ENCODE measurements at places on chromosomes 7 and 10.
A peak's percentile ranks its signal among the peaks of the same experiment; 100 is the strongest.

DNA sequence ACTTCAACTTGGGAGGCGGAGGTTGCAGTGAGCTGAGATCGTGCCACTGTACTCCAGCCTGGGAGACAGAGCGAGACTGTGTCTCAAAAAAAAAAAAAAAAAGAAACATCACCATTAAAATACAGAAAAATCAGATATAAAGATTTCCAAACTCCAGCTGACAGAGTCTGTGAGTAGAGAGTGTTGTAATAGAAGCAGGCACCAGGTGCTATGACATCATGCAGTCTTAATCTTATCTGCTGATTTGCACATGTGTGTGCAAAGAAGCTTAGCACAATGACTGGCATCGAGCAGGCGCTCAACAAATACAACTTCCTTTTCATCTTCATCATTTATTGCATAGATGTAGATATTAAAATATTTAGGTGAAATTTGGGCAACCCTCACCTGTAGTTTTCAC lies 92.2 kb downstream of the PRKCQ start:
- DNase-seq: no peak

- DNase-seq: no peak
These were observed 920 bp downstream of the PRLHR start for GRCh38 chr10:118594392-118595063.

GRCh38 chr10:108352771-108353170 lies 1188.3 kb upstream of the SORCS1 start:
- no peak for DNase-seq

GRCh38 chr10:59627366-59628018 lies 82.2 kb downstream of the SLC16A9 start:
- DNase-seq: no peak

DNA sequence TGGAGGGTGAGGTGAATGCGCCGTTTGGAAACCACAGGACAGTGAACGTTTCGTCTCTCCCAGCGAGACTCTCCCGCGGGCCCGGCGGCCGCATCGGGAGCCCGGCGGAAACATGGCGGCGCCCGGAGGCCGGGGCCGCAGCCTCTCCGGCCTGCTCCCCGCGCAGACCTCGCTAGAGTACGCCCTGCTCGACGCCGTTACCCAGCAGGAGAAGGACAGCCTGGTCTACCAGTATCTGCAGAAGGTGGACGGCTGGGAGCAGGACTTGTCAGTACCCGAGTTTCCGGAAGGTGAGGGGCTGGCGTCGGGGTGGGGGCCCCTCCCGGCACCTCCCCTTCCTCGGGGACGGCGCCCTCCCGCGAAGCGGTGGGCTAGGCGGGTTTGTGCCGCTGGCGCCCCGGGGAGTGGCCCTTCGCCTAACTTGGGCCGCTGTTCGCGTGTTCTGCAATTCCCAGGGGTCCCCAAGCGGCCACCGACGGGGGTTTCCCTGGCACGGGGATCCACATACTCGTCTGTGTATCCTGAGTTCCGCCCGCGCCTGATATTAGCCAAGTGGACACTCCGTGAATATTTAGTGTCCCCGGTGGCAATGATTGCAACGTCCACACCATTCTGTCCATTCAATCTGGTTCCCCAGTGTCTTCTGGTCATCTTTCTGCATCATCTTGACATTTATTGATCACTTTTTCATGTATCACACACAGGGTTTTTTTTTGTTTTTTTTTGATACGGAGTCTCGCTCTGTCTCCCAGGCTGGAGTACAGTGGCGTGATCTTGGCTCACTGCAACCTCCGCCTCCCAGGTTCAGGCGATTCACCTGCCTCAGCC lies 514 bp downstream of the NHLRC2 start:
- DNase-seq: no peak

GRCh38 chr7:144437370-144438191 lies 34.1 kb upstream of the NOBOX start:
- DNase-seq: peak; percentile 58

DNA sequence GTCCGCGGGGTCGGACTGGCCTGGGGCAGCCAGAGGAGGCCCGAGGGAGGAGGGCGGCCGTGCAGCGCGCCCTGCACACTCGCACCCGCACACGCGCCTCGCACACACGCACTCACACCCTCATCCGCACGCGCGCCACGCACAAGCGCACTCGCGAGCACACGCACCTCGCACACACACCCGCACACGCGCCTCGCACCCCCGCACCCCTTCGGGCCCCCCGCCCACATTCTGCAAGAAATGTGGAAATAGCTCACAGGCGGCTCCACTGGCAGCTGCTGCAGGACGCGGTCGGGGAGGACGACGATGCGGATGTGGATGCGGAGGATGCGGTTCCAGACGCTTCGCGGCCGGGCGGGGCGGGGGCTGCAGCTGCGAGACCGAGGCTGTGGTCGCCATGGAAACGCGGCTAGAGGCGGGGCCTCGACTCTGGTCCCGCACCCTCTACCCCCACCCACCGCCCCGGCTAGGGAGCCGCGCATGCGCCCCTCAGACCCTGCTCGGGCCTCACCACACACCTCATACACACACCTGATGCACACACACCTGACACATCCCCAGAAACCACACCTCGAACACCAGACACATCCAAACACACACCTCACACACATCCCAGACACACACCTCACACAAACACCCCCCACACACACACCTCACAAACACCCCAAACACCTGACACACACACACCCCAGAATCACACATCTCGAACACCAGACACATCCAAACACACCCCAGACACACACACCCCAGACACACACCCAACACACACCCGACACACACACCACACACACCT lies at the start of gene CALY:
TSS of gene CALY (minus strand) at position 320 of the 793 bp plus-strand sequence. CDS start 7,907 bp downstream, outside the sequence.
- DNase-seq: no peak

- DNase-seq: no peak
These were observed 89.5 kb upstream of the PIK3CG start for GRCh38 chr7:106775552-106775936.

- DNase-seq: no peak
These were observed 15.9 kb downstream of the YME1L1 start for GRCh38 chr10:27138277-27138676.

GRCh38 chr10:48627984-48628609 lies 23.2 kb upstream of the ARHGAP22 start:
- peak; percentile 62 for DNase-seq

DNA sequence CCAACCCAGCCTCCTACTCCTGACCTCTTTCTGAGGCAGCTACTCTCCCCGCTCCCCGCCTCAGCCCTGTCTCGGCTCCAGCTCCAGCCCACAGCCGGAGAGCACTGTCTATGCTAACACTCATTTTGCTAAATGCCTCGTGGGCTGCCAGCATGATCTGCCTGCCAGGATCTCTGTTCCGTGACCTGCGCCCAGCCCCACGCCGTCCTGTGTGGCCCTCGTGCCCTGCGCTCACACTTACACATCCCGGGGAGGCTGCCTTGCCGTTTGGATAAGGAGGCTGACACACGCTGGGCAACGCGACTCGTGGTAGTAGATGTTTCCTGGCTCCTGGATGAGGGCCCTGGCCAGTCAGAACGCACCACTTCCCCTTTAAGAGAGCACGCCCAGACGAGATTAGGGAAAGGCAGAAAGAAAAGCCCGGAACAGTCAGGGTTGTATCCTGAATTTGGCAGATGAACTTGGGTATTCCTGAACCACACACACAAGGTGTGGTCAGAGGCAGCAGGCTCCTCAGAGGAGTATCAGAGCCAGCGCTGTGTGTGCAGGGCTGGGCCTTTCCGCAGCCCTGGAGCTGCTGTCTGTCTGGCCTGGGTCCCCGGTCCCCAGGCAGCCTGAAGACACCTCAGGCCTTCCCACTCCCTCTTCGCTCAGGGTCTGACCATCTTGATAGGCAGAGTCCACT lies 97.7 kb upstream of the EFCAB10 start:
- DNase-seq: no peak

DNA sequence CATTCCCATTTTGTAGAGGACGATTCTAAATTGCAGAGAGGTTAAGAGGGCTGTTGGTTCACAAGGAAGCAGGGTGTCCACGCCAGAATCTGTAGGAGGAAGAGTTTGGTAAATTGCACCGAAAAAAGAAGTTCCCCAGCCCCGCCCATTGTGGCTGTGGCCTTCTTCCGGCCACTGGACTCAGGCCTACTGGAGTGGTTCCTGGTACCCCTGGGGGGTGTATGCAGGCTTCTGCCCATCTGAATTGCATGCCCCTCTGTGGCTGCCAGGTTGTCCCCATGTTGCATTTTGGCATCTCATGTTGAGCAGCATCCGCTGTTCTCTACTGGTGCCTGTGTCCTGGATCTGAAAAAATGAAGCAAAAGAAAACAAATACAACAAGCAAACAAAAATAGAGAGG lies 234.2 kb downstream of the WDR11 start:
- DNase-seq: no peak

- no peak for DNase-seq
These were observed 220.2 kb downstream of the ARHGAP12 start for GRCh38 chr10:31708474-31708873.

GRCh38 chr7:107644309-107644974 lies 16.2 kb upstream of the SLC26A4 start:
- DNase-seq: no peak

GRCh38 chr7:38303866-38304265 lies 30.4 kb upstream of the TARP start:
- no peak for DNase-seq

- no peak for DNase-seq
These were observed 117.4 kb upstream of the MAGI2 start for GRCh38 chr7:79570903-79571302.

GRCh38 chr10:14025283-14026189 lies 305.2 kb downstream of the FRMD4A start:
- no peak for DNase-seq

- no peak for DNase-seq
These were observed 79.9 kb downstream of the ANKRD61 start for GRCh38 chr7:6111041-6111440.

GRCh38 chr10:100510533-100511308 lies 8.9 kb downstream of the SEC31B start:
- DNase-seq: no peak

GRCh38 chr10:28996947-28997551 lies 291.8 kb upstream of the LYZL1 start:
- DNase-seq: no peak

- no peak for DNase-seq
These were observed 55.0 kb downstream of the SNX10 start for GRCh38 chr7:26346611-26347203.

DNA sequence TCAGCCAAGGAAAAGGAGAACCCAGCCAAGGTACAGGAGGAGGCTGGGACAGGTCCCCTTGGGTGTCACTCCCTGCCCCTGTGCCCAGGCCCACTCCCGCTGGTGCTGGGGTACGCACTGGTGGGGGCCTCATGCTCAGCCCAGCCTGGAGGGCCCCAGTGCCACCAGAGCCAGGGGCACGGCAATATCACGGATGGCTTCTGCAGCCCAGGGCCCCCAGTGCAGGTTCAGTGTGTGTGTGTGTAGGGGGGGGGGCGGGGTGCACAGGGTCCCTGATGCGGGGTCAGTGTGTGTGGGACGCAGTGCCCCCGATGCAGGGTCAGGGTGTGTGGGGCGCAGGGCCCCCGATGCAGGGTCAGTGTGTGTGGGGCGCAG lies 23.4 kb upstream of the ZNF716 start:
- no peak for DNase-seq

DNA sequence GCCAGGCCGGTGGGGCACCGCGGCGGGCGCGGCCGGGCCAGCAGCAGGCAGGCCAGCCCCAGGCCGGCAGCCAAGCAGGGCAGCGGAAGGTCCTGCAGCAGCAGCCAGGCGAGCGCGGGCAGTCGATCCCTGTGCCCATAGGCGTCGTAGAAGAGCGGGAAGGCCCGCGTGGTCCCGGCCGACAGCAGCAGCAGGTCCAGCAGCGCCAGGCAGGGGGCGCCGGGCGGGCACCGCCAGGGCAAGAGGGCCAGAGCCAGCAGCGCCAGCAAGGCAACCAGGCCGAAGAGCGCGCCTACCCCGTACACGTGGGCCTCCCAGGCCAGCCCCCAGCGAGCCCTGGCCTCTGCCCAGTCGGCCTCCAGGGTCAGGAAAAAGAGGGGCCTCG lies 8.4 kb upstream of the RBM28 start:
- DNase-seq: no peak

DNA sequence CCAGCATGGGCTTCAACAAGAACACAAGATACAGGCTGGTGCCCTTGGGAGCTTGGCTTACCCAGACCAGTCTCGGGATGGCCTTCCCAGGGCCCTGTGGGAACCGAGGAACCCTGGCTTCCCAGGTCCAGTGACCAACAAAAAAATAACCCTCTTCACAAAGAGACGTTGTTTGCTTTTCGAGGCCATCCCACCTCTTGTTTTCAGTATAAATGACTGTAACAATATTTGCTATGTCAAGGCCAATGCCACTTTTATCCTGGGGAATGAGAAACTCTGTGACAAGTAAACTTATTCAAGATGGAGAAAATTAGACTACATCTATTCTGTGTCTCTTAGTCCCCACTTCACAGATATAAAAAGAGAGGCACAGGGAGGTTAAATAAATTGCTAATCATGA lies 138.8 kb downstream of the PRPF18 start:
- no peak for DNase-seq

DNA sequence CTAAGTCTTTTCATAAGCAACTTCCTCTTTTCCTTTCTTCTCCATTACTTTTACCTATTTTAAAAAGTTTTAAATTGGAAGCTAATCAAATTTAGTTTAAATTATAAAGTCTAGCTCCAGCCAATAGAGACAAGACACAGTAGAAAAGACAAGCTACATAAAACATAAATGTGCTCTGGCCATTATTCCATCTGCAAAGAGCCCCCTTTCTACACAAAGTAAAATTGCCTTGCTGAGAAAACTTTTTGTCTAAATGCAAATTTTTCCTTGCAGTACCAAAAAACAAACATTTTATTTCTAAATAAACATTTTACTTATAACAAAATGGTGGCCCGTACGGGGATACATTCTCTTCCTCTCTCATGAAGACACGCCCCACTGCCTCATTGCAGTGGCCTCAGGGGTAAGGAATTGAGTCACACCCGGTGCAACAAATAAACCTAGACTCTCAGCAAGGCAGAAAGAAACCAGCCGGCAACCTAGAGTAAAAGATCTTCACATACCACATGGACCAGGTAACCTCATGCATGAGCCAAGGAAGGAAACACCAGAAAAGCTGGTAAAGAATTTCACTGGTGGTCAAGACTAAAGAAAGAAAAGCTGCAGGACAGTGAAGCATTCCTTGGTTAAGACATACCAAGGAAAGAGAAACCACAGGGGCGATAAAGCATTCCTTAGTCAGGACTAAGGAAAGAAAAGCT lies 71.6 kb upstream of the ZNF746 start:
- no peak for DNase-seq

DNA sequence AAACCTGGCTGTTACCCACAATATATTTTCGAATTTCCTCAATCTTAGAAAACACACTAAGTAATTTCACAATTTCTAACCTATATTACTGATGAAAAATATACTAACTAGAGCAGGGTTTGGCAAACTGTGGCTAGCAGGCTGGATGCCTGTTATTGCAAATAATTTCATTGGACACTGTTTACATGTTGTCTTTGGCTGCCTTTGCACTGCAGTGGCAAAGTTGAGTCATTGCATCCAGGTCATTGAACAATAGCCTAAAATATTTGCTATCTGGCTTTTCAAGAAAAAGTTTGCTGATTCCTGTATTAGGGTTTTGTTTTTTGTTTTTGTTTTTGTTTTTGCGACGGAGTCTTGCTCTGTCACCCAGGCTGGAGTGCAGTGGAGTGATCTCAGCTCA lies 47.2 kb downstream of the KIF11 start:
- no peak for DNase-seq

GRCh38 chr7:132751244-132751647 lies 175.0 kb upstream of the PLXNA4 start:
- no peak for DNase-seq

- DNase-seq: no peak
These were observed 55.6 kb upstream of the TMEM248 start for GRCh38 chr7:66865290-66865864.
